ENCODE measurements at places on chromosomes 3 and 15.
A peak's percentile ranks its signal among the peaks of the same experiment; 100 is the strongest.

- no peak for DNase-seq
Measured at GRCh38 chr3:18556503-18557135, 131.5 kb upstream of the SATB1 start.

DNA sequence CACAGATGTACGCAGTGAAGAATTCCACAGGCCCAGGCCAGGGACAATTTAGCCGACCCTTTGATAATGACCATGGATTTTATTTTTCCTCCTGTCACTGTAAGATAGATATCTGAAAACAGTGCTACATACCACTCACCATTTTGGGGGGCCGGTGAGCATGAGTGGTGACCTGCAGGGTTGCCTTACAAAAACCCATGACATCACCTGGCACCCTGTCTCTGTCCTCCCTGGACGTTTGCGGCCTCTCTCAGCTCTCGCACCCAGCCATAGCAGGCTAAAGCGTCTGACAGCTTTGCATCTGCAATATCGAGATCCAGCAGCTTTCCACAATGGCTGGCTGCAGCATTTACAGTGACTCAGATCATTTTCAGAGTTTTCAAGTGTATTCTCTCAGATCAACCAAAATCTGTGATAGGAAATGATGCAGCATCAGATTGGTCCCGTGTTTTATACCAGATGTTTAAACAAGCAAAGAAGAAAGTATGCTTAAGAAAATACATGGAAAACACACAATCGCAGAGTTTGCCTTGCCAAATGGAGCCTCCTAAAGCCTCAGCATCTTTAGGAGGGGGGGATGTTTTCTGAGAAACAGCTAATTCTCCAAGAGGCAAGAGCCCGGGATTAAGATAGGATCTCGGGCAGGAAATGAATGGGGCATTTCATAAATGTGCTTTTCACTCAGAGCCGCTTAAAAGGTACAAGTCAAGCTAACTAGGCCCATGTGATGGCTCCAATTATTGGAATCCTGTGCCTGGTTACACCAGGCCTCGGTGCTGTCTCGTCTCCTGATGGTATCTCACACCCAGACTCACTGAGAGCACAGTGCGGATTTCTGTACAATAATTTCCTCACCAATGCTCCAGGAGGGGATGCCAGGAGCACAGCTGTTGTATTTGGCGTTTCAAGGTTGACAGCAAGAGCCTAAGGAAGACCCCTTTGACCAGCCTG lies 257.3 kb downstream of the XXYLT1 start:
- DNase-seq: no peak

DNA sequence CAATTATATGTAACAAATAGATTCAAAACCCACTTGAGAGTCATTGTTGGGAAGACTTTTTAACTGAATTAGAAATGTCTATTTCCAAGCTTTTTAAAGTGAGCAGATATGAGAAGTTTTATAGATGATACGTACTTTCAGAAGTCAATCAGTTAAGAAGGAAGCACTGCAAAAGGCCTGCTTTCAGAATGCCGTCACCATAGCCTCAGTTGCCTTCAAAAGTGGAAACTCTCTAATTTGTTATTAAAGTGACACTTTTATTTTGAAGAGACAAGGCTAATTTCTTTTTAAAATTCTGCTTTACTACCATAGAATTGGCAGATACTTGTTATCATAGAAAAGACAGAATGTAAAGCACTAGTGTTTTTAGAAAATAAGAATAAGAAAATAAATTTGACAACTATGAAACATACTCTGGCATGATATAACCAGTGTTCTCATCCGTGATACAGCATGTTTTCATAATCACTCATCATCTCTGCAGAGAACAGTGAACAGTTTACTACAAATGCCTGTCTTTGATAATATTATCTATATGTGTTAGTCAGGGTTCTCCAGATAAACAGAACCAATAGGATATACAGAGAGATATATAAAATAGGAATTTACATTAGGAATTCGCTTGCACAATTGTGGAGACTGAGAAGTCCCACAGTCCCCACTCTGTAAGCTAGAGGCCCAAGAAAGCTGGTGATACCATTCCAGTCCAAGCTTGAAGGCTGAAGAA lies 7.0 kb upstream of the PLD1 start:
- DNase-seq: no peak

DNA sequence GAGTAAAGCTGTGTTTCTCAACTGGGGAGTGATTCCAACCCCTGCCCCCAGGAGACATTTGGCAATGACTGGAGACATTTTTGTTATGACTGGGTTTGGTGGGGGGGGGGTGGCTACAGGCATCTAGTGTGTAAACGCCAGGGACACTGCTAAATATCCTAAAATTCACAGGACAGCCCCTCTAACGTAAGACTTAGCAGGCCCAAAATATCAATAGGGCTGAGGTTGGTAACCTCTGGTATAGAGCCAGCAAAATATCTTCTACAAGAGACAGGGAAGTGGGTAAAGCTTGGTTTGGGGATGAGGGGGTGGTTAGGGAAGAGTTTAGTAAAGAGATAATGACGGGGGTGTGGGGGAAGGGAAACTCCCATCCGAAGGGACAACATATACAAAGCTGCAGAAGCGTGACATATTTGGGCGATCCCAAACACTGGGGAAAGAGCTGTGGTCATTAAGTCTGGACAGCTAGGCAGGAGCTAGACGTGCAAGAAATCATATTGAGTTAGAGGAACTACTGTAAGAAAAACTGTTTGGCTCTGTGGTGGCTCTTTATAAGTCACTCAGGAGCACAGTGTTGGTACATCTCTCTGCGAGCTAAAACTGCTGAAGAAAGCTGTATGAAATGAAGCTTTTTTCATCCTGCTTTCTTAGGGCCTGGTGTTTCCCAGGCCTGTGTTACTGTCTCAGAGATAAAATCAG lies 697 bp upstream of the TRIM69 start:
- no peak for DNase-seq

GRCh38 chr3:67619991-67620390 lies 34.4 kb downstream of the SUCLG2 start:
- no peak for DNase-seq

DNA sequence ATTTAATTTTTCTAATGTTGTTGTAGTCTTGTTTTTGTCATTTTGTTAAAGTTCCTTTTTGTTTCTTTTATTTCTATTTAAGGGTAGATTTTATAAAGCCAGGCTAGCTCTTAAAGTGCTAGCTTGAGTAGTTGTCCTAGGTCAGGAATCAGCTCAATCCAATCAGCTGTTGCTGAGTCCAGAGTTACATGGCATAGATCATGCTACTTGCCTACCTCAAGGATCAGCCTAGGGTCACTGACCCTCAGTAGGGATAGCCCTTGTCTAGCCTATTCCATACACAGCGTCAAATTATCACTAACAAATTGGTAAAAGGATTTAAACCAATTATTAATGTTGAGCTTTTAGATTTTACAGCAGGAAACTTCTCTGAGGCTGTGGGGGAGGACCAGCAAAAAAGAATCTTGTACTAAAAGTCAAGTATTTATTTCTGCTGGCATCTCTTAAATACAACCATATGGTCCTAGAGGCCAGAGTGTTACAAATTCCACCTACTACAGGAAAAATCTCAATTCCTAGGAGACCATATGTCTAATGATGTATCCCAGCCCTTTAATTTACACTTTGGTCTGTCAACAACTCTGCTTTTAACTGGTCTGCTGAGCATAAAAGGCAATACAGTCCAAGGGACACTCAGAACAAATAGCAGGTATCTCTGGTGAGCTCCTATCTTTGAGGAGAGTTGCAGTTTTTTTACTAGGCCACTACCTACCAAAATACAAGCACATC lies 138.3 kb upstream of the PTPRG start:
- no peak for DNase-seq

DNA sequence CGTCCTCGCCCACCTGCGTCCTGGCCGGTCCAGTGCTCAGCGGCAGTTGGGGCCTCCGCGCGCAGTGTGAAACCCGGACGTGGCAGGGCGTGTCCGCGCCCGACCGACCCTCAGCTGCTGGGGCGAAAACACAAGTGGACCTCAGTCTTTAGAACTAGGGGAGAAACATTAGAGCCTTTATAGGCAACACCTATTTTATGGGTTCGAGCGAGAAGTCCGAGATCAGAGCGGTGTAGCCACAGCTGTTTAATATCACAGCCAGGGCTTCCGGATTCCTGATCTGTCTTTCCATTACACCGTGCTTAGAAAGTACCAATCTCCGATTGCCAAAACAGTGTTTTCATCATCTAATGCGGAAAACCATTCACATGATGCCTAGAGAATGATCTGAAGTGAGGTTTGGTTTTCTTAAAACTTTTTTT lies 506 bp downstream of the RAD51 start:
- DNase-seq: no peak

- DNase-seq: no peak
Measured at GRCh38 chr3:22117091-22117490, 366.1 kb upstream of the ZNF385D start.

DNA sequence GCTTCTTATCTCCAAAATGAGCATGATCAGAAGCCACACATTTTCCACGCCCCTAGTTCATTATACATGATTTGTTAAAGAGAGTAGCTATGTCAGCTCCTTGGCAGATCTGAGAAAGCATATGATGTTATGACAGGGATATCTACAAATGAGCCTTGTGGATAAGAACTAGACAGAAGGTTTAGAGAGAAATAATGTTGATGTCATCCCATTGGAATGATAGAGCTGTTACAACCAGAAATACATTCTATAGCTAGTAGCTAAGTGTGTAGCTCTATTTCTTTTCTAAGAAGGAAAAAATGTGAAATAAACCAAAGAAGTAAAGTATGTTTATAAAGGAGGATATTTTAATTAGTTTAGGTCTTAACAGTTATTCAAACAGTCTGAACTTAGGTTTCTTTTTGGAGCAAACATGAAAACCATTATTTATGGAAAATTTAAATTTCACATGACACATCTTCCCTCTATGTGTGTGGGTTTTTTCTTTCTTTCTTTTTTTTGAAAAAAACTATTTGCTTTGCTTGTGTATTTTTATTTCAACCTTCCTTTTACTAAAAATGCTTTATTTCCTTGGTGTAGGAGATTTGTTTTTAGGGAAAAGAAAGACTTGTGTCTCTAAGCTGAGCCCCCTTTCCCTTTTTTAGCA lies 167.7 kb downstream of the GHSR start:
- DNase-seq: no peak

GRCh38 chr3:48026098-48026497 lies 9.9 kb upstream of the MAP4 start:
- no peak for DNase-seq

- no peak for DNase-seq
Measured at GRCh38 chr15:29438703-29439055, 169.1 kb upstream of the NSMCE3 start.

DNA sequence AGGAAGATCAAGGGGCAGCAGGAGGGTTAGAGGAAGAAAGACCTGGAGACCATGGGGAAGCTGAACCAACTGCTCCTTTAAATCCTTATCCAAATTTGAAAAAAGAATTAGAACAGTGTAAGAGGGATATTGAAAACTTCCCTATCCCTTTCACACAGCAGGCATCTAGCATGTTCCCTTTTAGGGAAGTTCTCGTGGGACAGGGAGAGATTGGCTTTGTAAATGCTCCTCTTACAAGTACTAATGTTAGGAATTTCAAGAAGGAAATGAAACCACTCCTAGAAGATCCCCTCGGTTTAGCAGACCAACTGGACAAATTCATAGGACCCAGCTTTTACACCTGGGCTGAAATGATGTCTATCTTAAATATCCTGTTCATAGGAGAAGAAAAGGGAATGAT lies 41.5 kb downstream of the PPCDC start:
- DNase-seq: no peak

DNA sequence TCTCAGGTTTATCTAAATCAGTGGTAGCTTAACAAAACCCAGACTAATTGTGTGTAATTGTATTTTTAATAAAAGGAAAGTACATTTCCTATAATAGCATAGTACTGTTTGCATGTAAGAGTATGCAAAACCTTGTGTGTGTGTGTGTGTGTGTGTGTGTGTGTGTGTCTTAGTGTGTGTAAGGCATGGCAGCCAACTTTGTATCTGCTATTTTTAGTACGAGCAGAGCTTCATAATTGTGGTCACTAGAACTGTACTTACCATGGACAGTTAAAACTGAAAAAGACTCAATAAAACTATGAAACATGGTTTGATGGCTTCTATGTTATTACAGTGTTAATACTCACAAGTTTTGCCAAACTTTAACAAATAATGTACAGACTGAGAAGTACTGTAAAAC lies 6.2 kb downstream of the P2RY1 start:
- DNase-seq: no peak

- peak; percentile 64 for DNase-seq
Measured at GRCh38 chr15:79091204-79091867, 756 bp upstream of the RASGRF1 start.

DNA sequence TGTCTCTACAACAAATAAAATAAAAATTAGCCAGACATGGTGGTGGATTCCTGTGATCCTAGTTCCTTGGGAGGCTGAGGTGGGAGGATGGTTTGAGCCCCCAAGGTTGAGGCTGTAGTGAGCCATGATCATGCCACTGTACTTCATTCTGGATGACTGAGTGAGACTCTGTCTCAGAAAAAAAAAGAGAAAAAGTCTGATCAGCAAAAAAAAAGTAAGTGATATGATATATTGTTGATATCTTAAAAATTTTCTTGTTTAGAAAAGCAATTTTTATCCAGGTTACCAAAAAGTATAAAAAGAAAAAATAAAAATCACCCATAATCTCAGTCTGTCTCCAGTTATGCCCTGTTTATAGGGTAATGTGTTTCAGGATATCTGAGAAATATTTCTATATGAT lies 251.4 kb downstream of the OTOL1 start:
- DNase-seq: no peak

DNA sequence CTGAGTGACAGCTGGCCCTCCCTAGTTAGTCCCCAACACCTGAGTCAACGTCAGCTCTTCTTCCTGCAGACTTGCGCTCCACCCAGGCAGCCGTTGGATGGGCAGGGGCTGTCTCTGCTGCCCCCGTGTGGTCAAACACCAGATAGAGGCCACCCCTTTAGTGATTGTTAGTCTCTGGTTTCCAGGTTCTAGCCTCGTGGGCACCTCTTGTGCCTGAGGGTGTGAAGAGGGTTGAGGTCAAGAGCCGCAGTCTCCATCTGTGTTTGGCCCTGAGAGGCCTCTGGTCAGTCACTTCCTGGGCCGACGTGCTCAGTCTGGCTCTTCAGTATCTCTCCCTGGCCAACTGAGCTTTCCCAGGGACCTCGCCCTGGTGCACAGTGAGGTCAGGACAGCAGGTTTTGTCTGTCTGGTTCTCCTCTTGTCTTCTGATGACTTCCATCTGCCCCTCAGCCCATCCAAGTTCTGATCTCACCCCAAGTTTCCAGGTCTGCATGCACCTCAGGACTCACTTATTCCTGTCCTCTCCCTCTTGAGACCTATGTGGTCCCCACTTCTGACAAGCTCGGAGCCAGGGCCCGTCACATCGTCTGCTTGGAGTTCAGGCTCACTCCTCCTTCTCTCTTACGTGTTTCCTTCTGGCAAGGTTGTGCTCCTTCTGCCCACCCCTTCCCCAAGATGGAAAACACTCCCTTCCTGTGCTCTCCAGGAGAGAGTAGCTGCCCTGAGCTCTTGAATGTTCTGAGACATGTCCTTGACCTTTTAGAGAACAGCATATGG lies 20.9 kb downstream of the CD276 start:
- DNase-seq: peak; percentile 81

Data from glutamatergic neuron (in vitro differentiated cells).